Activated gamma-delta T cell treated with anti-CD3 and anti-CD28 coated beads, Interleukin-2, amount 50 U/mL, for 16 hours (primary cell): ENCODE measurements at places on chromosomes 16 and 17.

- DNase-seq: no peak
These were observed 2.8 kb upstream of the MMP15 start for GRCh38 chr16:58022601-58023371.

DNA sequence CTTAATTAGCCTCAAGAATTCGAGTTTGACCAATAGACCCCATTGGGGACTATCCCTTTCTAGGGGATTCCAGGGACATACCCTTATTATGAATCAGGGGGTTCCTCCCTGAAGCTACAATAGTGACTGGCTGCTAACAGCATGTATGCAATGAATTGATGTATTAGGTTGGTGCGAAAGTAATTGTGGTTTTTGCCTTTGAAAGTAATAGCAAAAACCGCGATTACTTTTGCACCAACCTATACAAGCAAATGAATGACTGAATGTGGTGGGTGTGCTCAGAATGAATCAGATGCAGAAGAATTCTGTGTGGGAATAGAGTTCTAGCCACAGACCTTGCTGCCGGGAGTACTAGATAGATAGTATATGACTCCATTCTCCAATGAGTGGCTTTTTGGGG lies 76.7 kb downstream of the HLF start:
- DNase-seq: no peak

DNA sequence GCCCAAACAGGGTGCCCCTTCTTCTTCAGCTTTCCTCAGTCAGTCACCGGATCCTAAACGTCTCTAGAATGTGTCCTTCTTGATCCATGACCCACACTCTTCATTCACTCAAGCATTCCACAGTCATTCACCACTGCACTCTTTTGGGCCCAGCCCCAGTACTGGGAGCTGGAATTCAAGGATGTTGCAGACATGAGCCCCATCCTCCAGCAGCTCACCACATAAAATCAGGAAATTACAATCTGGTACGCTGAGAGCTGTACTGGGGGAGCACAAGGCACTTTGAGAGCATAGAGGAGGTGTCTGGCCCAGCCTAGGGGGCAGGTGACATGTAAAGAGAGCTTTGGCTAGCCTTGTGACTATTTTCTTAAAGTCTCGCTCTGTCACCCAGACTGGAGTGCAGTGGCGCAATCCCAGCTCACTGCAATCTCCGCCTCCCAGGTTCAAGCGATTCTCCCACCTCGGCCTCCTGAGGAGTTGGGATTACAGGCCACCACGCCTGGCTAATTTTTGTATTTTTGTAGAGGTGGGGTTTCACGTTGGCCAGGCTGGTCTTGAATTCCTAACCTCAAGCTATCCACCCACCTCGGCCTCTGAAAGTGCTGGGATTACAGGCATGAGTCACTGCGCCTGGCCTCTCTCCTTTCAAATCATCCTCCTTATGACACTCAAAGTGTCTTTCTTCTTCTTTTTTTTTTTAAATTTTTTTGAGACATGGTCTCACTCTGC lies 18.7 kb downstream of the CES4A start:
- DNase-seq: no peak

DNA sequence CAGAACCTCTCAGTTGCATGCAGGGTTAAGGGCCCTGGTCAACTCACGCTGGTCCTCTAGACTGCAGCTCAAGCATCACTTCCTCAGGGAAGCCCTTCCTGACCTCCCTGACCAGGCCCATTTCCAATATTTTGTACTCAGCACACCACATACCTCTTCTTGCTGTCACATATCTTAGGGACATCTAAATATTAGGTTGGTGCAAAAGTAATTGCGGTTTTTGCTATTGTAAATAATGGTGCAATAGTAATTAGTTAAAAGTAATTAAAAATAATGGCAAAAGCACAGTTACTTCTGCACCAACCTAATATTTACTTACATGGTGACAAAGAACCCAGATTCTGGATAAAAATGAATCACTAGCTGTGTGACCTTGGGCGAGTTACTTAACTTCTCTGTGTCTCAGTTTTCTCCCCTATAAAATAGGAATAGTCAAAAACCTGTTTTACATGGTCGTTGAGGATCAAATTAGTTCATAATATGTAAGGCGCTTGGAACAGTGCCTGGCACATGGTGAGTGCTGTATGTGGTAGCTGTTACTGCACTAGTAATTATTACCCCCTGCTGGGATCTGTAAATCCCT lies 177.4 kb downstream of the PRKCB start:
- DNase-seq: no peak

GRCh38 chr16:20704281-20704680 lies 6.8 kb upstream of the ACSM1 start:
- DNase-seq: no peak

DNA sequence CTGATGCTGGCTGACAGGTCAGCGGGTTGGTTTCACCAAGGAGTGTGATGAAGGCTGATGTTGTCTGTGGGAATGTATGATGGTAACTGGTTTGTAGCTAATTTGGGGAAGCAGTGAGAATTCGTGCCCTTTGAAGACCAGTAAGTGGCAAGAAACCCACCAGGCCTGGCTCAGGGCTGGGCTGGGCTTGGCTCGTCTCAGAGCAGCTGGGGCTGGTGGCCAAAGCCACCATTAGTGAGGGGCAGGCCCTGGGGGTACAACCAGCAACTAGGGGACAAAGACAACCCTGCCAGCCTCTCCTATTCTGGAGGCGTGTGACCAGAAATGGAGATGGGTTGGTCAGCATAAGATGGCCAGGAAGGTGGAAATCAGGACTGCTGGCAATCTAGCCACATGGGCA lies 13.0 kb upstream of the STH start:
- no peak for DNase-seq

DNA sequence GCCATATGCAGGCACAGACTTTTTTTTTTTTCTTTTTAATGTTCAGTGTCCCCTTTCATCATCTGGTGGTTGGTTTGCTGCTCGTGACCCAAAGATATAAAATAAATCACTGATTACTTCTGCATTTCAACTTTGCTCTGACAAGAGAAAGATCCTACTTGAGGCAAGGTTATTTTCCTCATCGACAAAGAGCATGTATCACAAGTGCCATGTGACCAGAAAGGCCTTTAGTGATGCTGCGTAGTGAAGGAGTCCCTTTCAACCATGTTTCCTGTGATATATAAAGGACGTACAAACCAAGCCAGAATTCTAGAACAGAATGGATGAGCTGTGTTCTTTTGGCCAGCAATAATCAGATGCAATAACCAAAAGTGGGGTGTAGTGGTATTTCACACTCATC lies 323.4 kb upstream of the PSMD7 start:
- no peak for DNase-seq

DNA sequence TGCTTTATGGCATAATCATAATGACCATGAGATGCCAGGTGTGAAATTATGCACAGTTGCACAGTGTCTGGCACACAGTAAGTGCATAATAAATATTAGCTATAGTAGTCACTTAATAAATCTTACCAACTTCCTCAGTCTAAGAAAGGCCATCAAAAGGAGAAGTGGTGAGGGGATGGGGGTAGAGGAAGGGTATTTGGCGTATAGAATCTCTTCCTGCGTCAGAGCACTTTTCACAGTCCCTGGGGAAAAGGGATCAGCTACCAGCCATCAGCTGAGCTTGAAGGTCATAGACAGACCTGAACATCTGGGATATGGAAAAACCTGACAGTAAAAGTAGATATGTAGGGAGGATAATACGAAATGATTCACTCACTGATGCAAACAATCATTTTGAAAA lies 5.8 kb downstream of the CRHR1 start:
- no peak for DNase-seq

DNA sequence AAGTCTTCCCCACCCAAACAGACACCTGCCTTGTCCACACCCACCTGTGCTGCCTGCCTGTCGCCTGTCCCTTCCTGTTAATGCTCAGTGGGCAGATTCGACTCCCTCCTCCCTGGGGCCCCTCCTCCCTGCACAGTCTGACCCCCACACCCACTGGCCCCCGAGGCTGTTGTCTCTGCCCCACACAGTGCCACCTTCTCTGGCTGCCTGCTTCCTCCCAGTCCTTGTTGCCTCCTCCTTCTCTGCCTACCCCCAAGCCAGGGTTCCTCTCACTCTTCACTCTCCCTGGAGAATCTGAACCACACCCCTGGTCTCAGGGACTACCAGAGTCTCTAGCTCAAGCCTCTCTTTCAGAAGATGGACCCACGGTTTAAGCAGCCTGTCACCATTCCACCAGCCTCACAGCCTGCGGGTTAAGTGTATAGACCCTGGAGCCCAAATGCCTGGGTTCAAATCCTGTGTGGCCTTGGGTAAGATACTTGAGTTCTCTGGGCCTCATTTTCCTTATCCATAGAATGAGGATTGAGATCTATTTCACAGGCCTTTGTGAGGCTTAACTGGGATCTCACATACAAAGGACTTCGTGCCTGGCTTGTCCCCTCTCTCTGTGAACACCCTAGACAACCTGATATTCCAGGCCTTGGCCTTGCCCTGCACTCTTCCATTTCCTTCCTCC lies 3.8 kb upstream of the ARHGAP23 start:
- DNase-seq: no peak

DNA sequence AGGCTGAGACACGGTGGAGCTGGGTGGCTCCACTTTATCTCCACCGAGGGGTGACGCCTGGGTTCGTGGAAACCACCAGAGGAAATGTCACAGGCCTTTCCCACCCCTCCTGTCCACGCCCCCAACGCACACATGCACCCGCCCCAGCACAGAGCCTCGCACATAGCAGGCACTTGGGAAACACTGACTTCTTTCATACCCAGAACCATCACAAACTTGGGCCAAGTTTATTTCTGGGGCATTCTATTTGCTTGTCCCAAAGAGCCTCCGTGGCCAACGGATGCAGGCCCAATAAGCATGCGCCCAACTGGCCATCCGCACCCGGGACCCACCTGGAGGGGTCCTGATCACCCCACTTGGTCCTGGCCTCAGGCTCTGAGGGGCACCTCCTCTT lies 3.3 kb downstream of the BCAR1 start:
- DNase-seq: no peak

- DNase-seq: no peak
These were observed 19.2 kb downstream of the ZNF200 start for GRCh38 chr16:3215601-3216262.
